ENCODE measurements at places on chromosomes 2 and 18.

- ATAC-seq = no peak
- H3K27ac ChIP-seq = peak overlapping the region; percentile 63
- H3K4me1 ChIP-seq = peaks cover 32% of the 10 kb centered on the region
These were observed 19.6 kb downstream of the B3GNT2 start for GRCh38 chr2:62215306-62216064.

- no peak overlapping the region for H3K27ac ChIP-seq
- H3K36me3 ChIP-seq = no peaks in the 10 kb centered on the region
- no peak overlapping the region for H3K4me3 ChIP-seq
- H3K4me1 ChIP-seq = no peaks in the 10 kb centered on the region
- ATAC-seq = no peak
- peaks cover 19% of the 10 kb centered on the region for H3K27me3 ChIP-seq
These were observed 40.0 kb downstream of the ST8SIA5 start for GRCh38 chr18:46716827-46717226.

- no peak overlapping the region for H3K27ac ChIP-seq
- ATAC-seq = no peak
- no peak overlapping the region for H3K4me3 ChIP-seq
- peaks cover 24% of the 10 kb centered on the region for H3K36me3 ChIP-seq
- no peaks in the 10 kb centered on the region for H3K4me1 ChIP-seq
These were observed 517.0 kb downstream of the PTPRM start for GRCh38 chr18:8084160-8084559.

DNA sequence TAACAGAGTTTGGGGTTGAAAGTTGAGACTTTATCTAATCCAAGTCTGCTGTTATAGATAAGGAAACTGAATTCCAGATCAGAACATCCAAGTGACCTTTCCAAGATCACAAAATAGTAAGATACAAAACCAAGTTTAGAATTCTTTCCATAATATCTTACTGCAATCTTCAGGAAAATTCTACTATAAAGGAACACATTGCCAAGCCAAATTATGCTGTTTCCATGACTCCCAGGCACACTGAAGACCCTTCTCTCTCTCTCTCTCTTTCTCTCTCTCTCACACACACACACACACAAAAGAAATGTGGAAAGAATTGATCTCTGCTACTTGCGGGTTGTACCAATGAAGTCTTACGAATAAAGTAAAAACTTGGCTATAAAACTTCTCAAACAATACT is 398.4 kb downstream of the METTL4 start:
- H3K27me3 ChIP-seq = peaks cover 6% of the 10 kb centered on the region
- no peak overlapping the region for H3K27ac ChIP-seq
- H3K4me3 ChIP-seq = no peak overlapping the region

- H3K4me1 ChIP-seq = no peaks in the 10 kb centered on the region
- H3K4me3 ChIP-seq = no peak overlapping the region
- no peak overlapping the region for H3K27ac ChIP-seq
These were observed 295.1 kb upstream of the RND3 start for GRCh38 chr2:150782613-150783012.

DNA sequence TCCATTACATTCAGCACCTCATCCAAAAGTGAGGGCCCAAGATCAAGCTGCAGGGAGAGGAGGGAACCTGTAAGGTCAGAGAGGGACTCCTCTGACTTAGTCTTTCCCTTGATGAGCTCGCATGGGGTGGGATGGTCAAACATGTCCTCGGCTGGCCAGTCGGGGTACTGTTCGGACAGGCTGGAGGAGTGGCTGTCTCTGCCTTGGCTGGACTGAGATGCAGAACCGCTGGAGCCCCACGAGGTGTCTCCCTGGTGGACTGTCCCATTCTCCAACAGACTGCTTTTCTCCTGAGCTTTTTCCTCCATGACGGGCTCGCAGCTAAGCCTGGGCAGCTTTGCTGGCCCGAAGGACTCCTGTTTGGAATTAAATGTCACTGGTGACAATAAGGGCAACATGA is 25.6 kb downstream of the CDC42EP3 start:
- no peaks in the 10 kb centered on the region for H3K27me3 ChIP-seq
- H3K36me3 ChIP-seq = peaks cover 98% of the 10 kb centered on the region
- peaks cover 74% of the 10 kb centered on the region for H3K4me1 ChIP-seq
